ENCODE measurements at places on chromosomes 3 and 15.

DNA sequence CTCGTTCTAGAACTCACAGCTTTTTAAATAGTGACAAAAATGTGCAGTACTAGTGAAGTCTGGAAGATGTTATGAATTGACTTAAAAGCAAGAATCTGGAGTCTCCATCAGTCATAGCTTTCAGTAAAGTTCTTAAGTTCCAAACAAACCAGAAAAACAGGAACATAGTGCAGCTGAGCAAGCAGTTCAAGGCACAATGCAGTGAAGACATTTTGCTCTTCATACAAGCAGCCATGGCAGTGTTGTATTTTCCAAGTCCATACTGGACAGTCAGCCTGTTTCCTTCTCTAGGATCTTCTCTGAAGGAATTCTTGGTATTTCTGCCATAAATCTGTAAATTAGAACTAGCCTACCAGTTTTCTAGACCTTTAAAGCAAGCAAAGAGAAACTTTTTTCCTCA lies 90.5 kb downstream of the LRRC28 start:
- DNase-seq = no peak

DNA sequence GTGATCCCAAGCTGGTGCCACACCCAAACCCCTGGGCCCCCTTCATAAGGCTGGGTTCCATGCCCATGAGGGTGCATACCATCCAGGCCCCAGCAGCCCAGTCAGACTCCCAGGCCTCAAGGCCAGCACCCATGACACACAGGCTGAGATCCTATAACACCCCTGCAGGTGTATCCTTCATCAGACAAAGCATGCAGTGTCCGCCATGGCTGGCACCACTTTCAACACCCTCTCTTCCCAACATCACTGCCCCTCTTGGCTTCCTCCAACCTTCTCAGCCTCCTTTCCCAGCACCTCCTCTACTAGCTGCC lies 3.5 kb downstream of the CCDC51 start:
- no peak for DNase-seq

GRCh38 chr3:24272875-24273274 lies 221.8 kb downstream of the THRB start:
- DNase-seq = no peak

- no peak for DNase-seq
Measured at GRCh38 chr3:52705438-52705687, 228 bp downstream of the GLT8D1 start.

DNA sequence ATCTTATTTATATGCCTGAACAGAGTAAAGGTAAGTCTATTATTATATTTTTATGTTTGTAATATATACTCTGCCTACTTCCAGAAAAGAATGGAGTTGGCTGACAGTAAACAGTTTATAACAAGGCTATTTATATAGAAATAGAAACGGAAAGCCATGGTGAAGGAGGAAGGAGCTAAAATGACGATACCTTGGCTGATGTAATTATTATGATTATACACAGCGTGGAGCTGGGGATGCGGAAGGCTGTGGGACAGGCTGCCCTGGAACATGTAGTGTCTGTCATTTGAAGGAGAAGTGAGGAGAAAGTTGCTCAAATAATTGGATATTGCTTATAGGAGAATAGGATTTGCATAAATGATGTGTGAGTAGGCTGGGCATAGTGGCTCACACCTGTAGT lies 37.8 kb downstream of the CEMIP start:
- DNase-seq = no peak

DNA sequence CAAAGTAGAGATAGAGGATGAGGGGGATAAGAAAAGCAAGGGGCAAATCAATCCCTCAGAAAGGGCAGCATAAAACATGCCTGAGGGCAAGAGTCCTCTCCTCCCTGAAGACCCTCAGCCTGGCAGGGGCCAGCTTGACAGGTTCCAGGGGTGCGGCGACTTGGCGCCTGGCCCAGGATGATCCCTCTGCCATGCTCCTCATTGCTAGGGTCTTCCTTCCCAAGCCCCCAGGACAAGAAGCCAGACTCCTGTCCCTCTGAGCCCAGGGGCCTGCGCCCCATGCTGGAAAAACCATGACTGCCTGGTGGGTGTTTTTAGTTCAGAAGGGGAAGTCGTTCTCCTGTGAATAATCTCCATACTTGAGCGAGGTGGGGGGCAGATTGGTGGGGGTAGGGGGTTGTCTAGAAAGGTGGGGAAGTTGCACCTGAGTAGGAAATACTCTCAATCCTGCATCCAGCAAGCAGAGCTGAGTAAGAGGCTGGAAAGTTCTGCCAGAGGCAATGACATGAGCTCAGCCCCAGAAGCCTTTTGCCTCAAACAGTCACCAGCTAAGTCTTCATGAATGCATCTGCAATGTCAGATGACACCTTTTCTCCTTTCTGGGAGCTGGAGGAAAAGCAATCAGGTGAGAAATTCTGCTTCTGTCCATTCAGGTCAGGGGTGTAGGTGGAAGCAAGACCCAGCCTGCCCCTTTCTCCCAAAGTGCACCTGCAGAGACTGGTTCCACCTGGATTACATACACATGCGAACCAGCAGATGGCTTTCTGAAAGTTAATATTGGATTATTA lies 18.3 kb downstream of the SLC12A8 start:
- no peak for DNase-seq

- DNase-seq = no peak
Measured at GRCh38 chr3:192169332-192169915, 557.9 kb downstream of the FGF12 start.

- no peak for DNase-seq
Measured at GRCh38 chr3:79572930-79573329, 194.9 kb downstream of the ROBO1 start.

- no peak for DNase-seq
Measured at GRCh38 chr3:80889535-80889934, 871.9 kb downstream of the GBE1 start.

- DNase-seq = no peak
Measured at GRCh38 chr3:186566772-186567071, 417 bp downstream of the TBCCD1 start.

GRCh38 chr15:64213646-64214045 lies 50.8 kb upstream of the PPIB start:
- DNase-seq = no peak

DNA sequence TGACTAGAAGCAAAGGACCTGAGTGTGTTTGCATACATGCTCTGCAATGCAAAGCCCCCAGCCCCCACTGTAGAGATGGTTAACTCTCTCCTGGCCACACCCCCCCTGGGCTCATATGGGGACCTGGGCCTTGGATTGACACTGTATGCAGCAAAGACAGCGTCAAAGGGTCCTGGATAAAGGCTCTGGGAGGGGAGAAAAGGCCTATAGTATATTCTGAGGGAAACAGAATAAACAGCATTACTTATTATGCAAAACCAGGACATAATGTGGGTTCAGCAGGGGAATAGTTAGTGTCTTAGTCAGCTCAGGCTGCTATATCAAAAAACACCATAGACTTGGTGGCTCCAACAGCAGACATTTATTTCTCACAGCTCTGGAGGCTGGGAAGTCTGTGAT lies 158.7 kb downstream of the APBA2 start:
- no peak for DNase-seq

DNA sequence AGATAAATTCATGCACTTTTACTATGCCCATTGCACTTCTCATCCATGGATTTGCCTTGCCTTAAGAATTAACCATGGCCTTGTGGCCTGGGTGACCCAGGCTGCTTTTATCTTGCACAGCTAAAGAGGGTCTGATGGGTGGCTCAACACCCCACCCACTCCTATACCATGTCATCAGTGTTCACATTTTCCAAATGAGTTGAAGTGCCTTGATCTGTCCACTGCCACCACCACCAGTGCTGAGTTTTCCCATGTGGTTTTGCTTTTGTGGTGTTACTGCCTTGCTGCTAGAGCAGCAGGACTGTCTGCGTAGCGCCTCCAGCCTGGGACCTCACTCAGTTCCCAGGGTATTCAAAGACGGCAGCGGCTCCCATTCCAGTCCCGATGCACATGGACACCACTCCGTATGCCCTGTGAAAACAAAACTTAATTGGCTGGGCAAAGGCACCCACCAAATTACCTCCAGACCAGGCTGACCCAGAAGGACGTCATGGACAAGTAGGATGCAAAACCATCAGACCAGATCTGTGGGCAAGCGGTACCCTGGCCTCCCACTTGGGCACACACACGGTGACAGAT lies 14.1 kb downstream of the ACAA1 start:
- DNase-seq = no peak

GRCh38 chr3:143830786-143831185 lies 17.5 kb downstream of the SLC9A9 start:
- no peak for DNase-seq

DNA sequence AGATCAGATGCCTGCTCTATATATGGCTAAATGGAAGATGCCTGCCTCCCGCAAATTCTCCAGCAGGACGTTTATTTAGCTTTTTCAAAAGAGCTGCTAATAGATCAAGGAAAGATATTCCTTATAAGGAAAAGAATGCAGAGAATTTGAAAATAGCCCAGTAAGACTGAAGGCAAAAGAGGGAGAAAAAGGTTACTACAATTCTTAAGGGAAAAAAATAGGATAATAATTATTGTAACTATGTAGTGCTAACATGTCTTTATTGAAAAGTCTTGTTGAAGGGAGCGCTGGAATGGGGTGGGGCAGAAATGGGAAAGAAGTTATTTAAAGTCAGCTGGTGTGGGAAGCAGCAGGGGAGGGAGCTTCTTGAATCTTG lies 2.9 kb downstream of the TPM1 start:
- no peak for DNase-seq

GRCh38 chr3:123725652-123726400 lies 141.0 kb upstream of the HACD2 start:
- DNase-seq = no peak

- peak; percentile 98 for DNase-seq
Measured at GRCh38 chr3:180989291-180990163, at the start of gene DNAJC19. Gene DNAJC19, minus strand, starts transcription at chr3:180989736. Its CDS starts 134 bp downstream, at chr3:180989602.

- DNase-seq = peak; percentile 48
Measured at GRCh38 chr3:127784865-127785710, 37.2 kb downstream of the MGLL start.

GRCh38 chr15:50227076-50227475 lies 38.5 kb downstream of the HDC start:
- no peak for DNase-seq

- no peak for DNase-seq
Measured at GRCh38 chr15:70379134-70379533, 281.4 kb upstream of the TLE3 start.

- no peak for DNase-seq
Measured at GRCh38 chr3:114143817-114144216, 35.0 kb downstream of the DRD3 start.

DNA sequence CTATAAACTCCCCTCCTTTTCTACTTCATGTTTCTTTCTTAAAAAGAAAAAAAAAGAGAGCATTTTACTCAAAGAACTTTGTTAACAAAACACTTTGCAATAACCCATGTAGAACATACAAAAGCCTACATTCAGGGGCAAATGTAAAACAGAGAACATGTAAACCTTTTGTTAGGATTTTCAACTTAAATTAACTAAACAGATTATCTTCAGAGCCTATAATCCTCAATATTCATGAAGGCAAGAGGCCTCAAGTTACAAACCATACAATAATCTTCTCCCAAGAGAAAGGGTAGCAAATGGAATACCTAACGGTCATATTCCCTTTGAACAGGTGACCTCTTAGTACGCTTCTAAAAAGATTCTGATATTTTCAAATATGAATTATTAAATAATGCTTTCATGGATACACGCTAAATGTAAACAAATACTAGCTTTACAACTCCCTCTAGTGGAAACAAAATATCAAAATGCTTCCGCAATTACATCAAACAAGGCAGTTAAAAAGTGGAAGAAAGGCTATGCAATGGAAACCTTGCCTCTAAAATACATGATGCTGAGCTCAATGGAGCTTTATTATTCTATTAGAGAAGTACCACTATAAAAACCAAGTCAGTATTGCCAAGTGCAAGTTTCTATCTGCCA lies 9.9 kb downstream of the CEP152 start:
- peak; percentile 44 for DNase-seq

DNA sequence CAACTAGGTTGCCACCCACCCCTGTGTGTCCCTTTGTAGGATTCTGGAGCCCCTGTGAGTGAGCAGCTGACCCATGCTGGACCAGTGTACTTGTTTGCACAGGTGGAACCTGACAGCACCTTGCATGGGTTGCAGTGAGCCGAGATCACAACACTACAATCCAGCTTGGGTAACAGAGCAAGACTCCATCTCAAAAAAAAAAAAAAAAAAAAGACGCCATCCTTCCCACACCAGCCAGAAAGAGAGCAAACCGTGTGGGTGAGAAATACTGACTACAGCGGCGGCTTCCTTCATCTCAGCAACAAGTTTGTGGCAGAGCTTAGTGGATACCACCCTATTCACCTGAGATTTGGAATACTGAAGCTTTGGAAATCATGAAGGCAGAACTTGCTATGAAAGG lies 746 bp upstream of the CD80 start:
- DNase-seq = no peak

- peak; percentile 22 for DNase-seq
Measured at GRCh38 chr3:74491874-74492273, 122.6 kb downstream of the CNTN3 start.

DNA sequence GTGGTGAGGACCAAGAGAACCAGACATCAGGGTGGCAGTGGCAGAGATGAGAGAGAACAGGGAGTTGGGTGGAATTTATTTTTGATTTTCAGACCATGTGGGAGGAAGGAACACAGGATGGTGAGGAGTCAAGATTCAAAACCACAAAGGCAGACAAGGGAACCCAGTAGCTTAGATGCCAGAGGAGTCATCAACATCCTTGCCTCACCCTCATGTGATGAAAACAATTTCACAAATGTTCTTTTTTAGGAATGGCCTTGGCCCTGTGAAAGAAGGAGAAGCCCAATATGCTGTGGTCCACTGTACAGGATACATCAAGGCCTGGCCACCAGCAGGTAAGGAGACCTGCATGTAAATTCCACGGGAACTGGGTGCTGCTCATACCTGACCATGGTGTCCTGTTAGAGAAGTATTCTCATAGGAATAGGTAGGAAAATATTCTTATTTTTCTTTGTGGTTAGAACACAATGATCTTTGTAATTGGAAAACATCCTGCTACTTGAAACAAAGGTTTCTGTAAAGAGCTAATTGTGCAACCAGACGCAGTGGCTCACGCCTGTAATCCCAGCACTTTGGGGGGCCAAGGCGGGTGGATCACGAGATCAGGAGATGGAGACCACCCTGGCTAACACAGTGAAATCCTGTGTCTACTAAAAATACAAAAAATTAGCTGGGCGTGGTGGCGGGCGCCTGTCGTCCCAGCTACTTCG lies 110.0 kb downstream of the ARNT2 start:
- no peak for DNase-seq

DNA sequence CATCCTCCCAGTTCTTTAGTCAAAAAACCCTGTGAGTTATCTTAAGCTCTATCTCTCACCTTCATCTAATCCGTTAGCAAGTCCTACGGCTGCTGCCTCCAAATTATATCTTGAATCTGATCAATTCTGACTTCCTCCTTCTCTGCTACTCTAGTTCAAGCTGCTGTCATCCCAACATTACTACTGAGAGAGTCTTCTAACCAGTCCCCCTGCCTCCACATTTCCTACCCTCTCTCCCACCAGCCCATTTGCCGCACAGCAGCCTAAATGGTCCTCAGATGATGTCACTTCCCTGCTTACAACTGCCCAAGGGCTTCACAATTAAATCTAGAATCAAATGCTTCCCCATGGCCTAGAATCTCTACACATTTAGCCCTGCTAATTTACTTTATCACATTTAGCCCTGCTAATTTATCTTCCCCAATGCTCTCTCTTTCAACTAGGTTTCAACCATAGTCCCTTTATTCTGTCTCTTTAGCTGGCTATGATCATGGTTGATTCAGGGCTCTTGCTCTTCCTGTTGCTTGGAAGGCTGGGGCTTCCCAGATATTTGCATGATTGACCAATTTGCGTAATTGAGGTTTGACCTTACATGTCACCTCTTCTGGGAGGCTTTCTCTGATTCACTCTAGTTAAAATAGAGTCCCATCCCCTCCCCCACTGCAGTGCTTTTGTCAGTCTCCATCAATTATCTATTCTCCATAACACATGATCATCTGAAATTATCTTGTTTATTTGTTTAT lies 11.0 kb upstream of the ARL14 start:
- DNase-seq = no peak

All from small intestine (tissue), 16 donors.